ENCODE measurements at places on chromosomes 2 and 18.
A peak's percentile ranks its signal among the peaks of the same experiment; 100 is the strongest.

GRCh38 chr2:100972452-100972851 lies 29.6 kb upstream of the RPL31 start:
- no peak for DNase-seq

DNA sequence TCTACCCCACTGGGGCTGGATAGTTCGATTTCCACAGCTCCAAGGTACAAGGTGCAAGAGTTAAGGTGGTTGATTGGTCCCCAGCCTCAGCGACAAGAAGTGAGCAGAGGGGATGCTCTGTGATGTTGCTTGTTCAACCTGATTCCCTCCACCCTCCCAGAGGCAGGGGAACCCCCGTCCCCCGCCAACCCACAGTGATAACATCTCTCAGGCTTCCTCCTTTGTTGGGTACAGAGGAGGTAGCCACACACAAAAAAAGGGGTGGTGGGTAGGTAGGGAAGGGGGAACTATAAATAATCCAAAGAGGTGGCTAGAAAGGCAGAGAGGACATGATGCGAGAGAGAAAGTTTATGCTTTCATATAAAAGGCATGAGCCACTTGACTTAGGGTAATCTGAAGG lies 192.9 kb upstream of the POU3F3 start:
- DNase-seq: no peak

DNA sequence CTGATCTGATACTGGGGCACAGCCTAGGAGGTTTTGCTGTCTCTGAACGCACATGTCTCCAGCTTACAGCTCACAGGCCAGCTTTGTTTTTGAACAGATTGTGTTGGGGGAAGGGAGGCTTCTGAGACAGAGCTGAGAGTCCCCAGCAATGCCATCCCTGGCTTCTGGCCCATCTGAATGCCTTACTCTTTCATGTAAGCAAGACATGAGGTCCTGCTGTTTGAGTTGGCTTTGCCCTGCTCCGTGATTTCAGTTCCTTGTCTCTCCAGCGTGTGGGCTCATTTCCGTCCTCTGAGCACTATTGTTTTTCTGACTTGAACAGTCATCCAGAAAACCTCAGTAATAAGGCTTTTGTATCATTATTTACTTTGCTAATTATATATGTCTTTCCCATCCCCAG lies 194.9 kb upstream of the TNP1 start:
- no peak for DNase-seq

DNA sequence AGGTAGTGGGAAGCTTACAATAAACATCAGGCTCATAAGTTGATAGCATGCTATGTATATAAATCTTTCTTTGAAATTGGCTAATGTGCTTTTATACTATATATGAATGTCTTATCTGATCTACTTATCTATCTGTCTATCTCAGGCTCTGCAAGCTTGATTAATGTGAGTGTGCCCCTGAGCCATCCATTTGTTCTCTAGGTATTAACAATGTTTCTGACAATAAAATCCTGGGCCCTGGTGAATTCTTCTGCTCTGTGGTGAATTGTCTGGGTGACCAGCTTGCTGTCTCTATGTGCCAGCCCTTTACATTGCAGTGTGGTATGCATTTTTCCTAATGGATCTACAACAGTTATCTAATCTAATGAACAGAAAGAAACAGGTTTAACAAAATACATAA lies 295.9 kb downstream of the HRH4 start:
- DNase-seq: no peak

- no peak for DNase-seq
These were observed 329.3 kb downstream of the ETAA1 start for GRCh38 chr2:67726416-67726815.

DNA sequence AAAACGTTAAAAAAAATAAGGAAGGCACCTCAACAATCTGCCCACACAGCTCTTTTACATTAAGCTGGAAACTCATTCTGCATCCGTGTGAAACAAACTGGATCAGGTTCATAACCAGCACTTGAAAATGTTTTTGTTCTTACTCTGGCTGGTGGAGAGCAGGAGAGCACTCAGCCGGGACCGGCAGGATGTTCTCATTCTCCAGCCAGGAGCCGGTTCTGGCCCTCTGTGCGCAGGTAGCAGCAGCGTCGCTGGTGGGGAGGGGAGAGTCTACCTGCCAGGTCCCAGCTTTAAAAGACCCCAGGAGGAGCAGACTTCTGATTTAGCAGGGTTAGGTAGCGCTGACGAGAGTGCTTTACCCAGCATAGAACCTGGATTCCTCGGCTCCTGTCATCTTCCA lies 834.9 kb upstream of the SALL3 start:
- DNase-seq: no peak

DNA sequence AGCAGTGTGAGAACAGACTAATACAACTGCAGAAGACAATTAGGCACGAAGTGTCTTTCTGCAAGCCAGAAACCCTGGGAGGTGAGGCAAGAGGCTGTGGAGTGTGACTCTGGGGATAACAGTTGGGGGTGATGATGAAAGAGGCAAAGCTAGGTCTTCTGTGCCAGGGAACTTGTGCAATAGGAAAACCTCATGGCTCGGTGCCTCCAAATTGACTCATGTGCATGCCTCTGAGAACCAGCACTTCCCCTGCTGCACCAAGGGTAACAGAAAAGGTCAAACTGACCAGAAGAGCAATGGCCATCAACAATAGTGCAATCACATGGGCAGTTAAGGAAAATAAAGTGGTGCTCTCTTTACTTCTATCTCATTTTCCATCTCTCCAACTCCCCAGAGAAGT lies 136.4 kb downstream of the SCG2 start:
- no peak for DNase-seq

DNA sequence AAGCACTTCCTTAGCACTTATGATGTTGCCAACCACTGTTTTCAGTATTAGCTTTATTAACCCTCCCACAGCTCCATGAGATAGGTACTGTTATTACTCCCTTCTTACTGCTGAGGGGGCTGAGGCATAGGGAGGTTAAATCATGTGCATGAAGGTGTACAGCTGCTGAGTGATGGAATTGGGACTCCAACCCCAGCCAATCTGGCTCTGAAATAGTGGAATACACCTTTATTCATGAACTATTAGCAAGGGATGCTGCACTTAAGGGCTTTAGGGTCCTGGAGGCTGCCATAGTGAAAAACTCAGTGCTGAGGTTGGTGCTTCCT lies 19.2 kb downstream of the SMARCAL1 start:
- DNase-seq: no peak

DNA sequence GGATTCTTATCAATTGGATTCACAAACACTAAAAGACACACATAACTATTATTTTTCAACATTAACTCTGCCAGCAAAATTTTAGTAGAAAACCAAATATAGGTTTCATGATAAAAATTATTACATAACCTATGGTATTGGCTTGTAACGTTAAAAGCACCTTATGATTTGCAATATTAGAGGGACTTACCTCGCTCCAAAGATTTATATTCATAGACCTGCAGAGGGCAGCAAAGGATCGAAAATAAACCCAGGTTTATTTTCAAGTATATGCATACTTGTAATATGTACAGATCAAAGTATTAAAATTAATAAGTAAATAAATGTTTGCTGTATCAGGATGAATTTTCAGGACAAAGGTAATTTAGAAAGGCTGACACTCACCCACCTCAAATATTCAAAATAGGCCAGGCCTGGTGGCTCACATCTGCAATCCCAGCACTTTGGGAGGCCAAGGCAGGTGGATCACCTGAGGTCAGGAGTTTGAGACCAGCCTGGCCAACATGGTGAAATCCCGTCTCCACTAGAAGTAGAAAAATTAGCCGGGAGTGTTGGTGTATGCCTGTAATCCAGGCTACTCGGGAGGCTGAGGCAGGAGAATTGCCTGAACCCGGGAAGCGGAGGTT lies 45.3 kb downstream of the LRPPRC start:
- DNase-seq: no peak

- DNase-seq: no peak
These were observed 152.0 kb downstream of the SRBD1 start for GRCh38 chr2:45458909-45459563.

GRCh38 chr2:68246396-68246795 lies 5.9 kb downstream of the PPP3R1 start:
- no peak for DNase-seq

DNA sequence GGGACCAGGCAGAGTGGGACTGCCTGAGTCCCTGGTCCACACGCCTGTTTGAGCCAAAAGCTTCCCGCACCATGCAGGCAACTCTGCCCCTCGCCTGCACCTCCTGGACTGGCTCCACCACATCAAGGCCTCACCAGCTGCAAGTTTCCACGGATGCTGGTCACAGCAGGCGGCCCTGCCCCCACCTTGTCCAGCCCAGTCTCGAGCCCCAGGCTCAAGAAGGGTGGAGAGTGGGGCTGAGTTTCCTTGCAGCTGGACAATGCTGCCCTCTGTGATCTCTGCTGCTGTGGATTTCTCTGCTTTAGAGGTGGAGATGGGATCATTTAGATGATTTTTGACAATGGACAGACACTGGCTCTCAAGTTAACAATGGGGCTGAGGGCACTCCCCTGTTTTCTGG lies 74.9 kb downstream of the MTCL1 start:
- no peak for DNase-seq

- DNase-seq: no peak
These were observed 74.9 kb downstream of the ORC4 start for GRCh38 chr2:147945660-147946059.

GRCh38 chr2:134245340-134245984 lies 8.4 kb upstream of the MGAT5 start:
- DNase-seq: peak; percentile 79

DNA sequence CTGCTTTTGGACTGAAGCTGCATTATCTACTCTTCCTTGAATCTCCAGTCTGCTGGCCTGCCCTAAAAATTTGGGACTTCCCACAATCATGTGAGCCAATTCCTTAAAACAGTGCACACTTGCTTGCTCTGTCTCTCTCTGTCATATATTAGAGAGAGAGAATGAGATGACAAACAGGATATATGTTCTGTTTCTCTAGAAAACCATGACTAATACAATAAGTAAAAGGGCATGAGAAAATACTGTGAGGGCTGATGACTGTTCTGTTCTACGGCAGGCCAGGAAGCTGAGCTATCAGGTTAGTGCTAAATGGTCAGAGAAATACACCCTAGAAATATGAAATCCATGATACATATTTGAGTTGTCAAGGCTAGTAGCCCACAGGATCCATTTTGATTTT lies 1896.8 kb upstream of the CELF4 start:
- no peak for DNase-seq

DNA sequence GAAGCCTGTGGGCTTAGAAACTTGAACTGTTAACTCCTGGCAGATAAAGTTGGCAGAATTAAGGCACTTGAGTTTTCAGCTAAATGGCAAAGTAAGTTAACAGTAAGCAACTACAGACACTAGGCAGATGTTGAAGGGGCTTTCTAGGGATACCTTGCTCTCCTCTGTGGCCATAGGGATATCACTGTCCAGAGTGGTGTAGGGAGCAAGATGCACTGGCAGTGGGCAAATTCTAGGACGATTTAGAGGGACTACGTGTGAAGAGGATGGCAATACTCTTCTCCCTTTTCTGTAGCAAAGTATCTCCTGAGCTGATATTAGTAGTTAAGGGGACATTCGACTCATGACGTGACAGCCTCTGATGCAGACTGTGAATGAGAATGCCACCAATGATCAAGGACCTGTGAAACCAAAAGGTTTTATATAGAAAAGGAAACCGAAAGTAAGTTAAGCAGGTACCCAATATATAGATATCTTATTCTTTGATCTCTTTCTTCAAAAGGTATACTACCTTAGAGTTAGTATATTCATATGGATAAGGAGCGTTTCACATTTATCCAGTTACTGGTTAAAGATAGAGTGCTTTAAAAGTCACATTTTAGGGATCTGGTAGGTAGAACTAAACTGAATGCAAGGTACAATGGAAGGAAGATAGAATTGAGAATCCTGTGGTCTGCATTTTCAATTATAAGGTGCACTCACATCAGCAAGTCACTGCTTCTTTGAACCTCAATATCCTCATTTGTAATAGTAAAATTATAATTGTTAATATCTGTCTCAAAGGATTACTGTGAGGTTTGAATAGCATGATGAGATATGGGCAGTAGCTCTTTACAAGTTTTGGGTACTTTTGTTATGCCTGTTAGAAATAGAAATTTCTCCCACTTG lies 106.4 kb downstream of the KCNH7 start:
- no peak for DNase-seq

- no peak for DNase-seq
These were observed 147.3 kb downstream of the ZFP36L2 start for GRCh38 chr2:43078781-43079755.

DNA sequence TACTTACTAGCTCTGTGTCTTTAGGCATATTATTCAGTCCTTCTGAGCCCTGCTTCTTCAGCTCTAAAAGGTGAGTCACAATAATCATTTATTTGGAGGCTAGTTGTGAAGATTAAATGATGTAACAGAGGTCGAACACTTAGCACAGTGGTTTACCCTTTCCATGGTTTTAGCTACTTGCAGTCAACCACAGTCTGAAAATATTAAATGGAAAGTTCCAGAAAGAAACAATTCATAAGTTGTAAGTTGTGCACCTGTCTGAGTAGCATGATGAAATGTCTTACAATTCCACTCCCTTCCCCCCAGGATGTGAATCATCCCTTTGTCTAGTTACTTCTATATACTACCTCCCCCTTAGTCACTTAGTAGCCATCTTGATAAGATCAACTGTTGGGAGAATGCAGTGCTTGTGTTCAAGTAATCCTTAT lies 217.6 kb upstream of the THUMPD2 start:
- DNase-seq: no peak

DNA sequence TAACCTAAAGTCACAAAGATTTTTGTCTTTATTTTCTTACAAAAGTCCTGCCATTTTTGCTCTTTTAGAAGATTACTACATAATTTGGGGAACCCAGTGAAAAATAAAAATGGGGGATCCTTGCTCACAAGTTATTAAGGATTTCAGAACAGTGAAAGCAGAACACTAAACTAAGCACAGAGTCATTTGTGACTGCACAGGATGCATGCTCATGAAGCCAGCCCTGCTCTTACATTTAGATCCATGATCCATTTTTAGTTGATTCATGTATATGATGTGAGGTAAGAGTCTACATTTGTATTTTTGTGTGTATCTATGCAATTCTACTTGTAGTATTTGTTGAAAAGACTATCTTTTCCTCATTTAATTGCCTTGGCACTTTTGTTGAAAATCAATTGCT lies 21.8 kb downstream of the SP140L start:
- no peak for DNase-seq

- DNase-seq: no peak
These were observed 898.2 kb downstream of the NRXN1 start for GRCh38 chr2:50133766-50134165.

DNA sequence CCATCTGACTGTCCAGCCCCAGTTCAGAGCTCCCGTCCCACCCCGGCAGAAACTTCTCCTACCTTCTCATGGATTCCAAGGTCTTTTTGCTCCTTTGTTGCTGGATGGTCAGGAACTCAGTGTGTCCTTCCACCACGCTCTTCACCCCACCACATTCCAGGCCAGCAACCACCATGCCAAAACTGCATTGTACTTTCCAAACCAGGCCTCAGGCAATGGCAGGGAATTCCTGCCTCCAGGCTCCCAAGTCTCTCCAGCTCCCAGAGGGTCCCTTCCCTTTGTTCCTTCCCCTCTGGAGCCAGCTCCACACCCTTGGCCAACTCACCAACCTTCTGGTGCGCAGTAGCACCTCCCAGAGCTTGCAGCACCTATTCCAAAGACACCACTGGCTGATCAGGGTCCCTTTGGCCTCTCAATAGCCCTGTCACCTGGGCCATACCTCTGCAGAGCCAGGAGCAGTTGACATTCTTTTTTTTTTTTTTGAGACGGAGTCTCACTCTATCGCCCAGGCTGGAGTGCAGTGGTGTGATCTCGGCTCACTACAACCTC lies 8.1 kb downstream of the CHMP1B start:
- DNase-seq: no peak

All from activated CD4-positive, alpha-beta T cell treated with anti-CD3 and anti-CD28 coated beads for 4 hours (primary cell).